ENCODE measurements at places on chromosomes 1 and 21.

DNA sequence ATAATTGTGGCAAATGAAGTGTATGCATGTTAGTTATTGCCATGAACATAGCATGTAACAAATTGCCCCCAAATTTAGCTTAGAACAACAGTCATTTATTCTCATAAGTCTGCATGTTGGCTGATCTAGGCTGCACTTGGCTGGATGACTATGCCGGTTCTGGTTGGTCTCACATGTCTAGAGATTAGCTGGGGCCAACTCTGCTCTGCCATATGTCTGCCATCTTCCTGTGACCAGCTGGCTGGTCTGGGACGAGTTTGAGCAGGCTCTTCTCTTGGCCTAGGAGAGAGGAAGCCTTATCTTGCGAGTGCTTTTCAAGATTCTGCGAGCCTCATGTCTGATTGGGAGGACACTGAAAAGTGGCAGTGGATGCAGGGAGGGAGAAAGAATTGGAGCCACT lies 198.3 kb upstream of the FAM78B start:
- no peak for DNase-seq

DNA sequence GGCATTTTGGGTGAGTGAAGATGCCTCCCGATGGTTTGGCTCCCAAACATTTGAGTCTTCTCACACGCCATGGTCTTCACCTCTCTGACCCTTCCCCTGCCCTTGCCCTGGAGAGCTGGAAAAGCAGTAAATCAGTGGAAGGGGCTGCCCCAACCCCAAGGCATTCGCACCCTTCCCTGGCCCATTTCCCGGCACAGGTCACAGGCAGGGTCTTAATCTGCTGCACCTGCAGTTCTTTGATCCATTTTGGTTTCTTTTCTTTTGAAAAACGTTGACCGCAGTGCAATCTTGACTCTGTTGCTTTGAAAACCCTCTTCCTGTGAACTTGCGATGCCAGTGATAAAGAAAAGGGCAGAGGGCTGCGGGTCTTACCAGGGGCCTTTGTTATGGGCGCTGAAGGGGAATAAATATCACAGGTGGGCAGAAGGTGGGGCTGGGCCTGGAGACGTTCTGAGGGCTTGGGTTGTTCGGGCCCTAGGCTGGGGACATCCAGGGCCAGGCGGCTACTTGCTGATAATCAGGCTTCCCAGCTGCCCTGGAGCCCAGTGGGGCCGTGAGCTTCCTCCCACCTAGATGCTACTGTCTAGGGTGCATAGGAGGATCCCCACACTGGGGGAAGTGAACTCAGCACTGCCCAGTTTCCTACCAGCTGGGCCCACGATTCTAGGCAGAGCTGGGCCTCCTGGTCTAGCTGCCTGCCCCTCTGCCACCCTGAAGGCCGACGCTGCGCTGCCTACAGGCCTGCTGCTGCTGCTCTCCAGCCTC lies 38.6 kb upstream of the EPS8L3 start:
- DNase-seq, result no peak

DNA sequence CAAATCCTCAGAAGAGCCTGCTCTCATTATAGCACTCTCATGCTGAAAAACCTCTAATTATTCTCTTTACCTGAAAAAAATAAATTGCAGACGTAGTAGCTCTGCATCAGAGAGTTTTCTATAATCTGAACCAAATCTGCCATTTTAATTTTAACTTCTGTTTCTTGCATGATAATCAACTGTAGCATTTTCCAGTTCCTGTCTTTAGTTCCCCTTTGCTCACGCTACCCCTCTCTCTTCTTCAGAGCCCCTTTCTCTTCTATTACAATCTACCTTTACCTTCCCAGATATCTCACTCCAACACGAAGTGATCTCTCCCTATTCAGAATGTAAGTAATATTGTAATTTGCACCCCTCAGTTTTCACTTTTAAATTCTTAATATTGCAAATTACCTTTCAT lies 31.4 kb downstream of the FMO1 start:
- DNase-seq, result no peak

DNA sequence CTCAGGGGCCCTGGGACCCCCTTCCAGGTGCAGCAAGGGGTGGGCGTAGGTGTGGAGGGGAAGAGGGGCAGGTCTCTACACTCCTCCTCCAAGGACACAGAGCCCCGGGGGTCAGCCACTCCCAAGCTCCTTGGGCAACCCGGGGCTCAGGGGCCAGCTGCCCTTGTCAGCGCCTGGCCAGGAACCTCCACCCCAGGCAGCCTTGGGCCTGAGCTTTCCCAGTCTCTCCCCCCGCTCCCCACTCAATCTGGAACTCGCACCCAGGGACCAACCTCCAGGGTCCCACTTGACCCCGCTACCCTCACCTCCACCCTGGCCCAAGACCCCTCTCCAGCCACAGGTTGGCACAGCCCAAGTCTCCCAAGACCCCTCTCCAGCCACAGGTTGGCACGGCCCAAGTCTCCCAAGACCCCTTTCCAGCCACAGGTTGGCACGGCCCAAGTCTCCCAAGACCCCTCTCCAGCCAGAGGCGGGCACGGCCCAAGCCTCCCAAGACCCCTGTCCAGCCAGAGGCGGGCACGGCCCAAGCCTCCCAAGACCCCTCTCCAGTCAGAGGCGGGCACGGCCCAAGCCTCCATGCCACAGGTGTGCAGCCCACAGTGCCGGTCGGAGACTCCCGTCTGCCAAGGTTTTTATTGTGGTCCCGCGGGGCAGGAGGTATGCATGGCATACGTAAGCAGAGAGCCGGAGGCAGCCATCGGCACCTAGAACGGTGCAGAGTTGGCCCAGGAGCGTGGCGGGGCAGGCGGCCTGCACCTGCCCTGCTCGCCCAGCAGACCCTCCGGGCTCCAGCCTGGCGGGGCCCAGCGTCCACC lies 3.0 kb downstream of the TNFRSF4 start:
- no peak for DNase-seq

- DNase-seq, result no peak
These were observed 1628.9 kb upstream of the PRMT6 start for GRCh38 chr1:105427543-105427942.

DNA sequence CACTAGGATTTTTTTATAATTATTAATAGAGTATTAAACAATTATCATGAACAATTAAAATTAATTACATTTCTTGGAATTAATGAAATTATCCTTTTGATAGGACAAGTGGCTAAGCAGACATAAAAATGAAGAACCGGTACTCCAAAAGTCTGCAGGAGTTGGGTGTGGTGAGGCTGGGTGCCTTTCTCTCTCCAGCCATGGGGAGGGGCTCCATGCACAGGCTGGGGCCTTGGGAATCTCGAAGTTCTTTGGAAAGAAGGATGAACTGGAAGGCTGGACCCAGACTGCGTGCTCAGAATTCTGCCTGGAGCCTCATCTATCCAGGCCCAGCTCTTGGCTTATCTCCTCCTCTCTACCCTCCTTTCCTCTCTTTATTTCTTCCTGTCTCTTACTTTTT lies 94.1 kb downstream of the ACTL8 start:
- DNase-seq, result no peak

DNA sequence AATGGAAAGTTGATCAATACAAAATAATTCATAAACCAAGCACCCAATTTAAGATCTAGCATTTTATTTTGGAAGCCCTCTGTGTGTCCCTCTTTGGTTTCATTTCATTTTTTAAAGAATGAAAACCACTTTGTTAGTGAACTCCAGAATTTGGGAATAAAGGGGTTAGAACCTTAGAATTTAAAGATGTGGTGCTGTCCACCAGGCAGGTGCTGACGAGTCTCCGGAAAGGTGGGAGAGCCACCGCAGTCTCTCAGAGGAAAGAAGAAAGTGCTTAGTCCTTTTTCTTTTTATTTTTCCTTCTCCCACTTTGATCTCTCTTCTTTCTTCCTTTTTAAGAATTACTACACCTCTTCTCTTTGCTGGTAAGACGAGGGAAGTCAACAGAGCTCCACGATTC lies 20.5 kb upstream of the HIVEP3 start:
- DNase-seq, result no peak

- DNase-seq, result peak; percentile 82
These were observed 57.5 kb downstream of the ERG start for GRCh38 chr21:38440746-38441145.

- DNase-seq, result no peak
These were observed 21.8 kb upstream of the GPR153 start for GRCh38 chr1:6282577-6283270.

- DNase-seq, result no peak
These were observed 573.5 kb downstream of the SMYD3 start for GRCh38 chr1:245933431-245934045.

DNA sequence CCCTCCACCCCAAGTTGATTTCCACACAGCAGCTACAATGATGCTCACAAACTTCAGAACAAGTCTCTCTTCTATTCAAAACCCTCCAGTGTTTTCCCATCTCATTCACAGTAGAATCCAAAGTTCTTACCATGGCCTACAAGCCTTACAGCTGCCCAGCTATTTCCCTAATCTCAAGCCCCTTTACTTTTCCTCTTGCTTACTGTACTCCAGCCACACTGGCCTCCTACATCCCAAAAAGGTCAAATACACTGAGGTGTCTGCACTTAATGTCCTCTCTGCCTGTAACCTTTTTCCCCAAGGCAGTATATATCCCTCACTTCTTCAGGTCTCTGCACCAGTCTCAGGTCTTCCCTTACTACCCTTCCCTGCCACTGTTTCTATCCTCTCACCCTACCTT lies 2.6 kb downstream of the RAP1A start:
- no peak for DNase-seq

DNA sequence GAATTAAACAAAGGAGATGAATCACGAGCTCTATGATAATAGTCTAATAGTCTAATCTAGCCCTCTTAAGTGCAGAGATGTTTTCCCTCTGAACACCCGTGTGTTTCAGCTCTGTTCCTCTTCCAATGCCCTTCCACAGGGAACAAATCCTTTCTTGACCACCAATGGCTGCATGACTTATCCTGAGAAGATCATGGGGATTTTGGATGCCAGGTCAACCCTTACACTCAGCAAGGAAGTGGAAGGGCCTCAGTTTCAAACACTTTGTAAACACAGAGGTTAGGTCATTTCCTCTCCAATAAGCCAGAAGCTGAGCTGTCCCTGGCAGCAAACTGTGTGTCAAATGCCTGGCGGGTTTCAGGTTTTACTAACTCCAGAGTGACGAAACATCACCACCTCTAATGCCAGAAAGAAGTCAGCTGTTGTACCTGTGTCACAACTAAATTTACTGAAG lies 200.0 kb downstream of the GABPA start:
- DNase-seq, result peak; percentile 95

GRCh38 chr1:27430903-27431600 lies 38.6 kb downstream of the GPR3 start:
- no peak for DNase-seq

DNA sequence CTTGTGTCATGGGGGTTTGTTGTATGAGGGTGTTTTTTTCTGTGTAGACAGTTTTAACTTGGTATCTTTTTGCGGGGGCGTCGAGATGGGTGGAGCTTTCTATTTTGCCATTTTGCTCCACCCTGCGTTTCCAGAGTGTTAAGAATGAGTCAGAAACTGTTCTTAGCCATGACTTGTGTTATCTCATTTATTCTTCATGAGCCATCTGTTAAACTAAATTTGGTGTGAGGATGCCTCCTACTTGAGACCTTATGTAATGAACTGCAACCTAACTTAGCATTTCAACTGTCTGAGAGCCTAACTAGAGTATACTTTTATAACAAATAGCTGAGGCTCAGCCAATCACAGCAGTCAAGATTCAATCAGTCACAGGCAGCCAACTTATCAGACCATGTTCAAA lies 1873.5 kb downstream of the NCAM2 start:
- no peak for DNase-seq

- DNase-seq, result no peak
These were observed 30.3 kb downstream of the YARS1 start for GRCh38 chr1:32786856-32787255.

DNA sequence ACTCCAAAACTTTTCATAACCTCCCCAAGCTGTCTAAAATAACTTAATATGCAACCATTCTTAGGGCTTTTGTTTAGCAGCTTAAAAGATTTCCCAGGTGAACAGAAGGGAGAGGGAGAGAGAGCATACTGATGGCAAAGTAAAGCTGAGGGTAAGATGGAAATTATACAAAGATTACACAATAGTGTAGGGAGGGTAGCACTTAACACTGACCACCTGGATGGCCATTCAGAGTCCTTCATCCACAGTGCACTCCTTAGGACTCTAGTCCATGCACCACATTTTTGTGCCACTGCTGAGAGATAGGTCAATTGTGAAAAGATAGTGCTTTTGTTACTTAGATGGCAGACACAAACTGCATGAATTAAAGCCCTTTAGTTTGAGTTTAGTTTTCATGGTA lies 574.6 kb downstream of the LMO4 start:
- DNase-seq, result no peak

GRCh38 chr1:210702506-210702905 lies 373.8 kb downstream of the HHAT start:
- DNase-seq, result no peak

DNA sequence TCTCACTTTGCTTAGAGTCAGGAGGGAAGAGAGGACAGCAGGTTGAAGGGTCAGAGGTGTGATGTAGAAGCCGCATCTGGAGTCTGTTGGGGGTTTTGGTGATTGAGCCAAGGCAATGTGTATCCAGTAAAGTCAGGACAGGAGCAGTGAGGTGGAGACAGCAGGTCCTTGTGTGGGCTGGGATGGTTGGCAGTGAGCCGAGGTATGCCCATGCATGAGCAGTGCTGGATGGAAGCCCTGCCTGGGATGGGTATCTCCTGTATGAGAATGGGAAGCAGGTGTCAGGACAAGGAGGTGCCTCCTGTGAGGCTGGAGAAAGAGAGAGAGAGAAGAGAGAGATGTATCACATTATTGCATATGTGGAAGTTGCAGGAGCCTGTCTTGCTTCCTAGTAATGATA lies 90.0 kb downstream of the OBSCN start:
- no peak for DNase-seq

DNA sequence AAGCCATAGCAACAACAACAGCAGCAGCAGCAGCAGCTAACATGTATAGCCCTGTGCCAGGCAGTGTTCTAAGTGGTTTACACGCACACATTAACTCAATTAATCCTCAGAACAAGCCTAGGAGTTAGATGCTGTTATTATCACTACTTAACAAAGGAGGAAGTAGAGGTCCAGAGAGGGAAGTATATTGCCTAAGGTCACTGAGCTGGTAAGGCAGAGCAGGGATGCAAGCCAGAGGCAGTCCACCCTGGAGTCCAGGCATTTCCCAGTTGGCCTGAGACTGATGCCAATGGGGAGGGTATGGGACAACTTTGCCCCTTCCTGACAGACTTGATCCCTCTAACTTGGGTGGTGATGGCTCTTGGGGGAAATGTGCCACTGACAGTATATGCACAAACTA lies 6.8 kb downstream of the CDC14A start:
- no peak for DNase-seq

GRCh38 chr21:29077651-29078090 lies 4.2 kb upstream of the CCT8 start:
- DNase-seq, result no peak

DNA sequence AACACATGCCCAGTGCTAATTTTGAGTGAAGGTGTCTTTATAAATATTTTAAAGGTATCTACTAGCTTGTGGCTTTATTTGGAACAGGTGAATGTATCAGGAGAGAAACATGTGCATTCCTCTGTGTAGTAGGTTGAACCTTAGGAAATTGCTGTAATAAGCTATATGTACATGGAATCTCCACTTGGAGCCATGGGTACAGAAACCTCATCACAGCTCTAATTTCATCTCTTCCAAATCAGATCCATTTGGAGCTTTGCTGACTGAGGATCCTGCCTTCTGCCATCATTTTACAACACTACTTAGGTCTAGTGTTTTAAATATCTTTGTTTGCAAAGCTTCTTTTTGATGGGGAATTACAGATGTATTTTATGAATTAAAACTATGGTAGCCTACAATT lies 2.1 kb downstream of the KCNK2 start:
- DNase-seq, result no peak

Data from non-pigmented ciliary epithelial cell (primary cell).